NCI-H524 (cell line): ENCODE measurements at places on chromosomes 5 and 9.

- DNase-seq: no peak
These were observed 273.7 kb downstream of the CETN3 start for GRCh38 chr5:90135779-90136378.

- no peak for DNase-seq
These were observed 193.2 kb downstream of the ADAMTSL1 start for GRCh38 chr9:18666986-18667772.

- no peak for DNase-seq
These were observed 44.6 kb upstream of the BASP1 start for GRCh38 chr5:17172791-17173190.

DNA sequence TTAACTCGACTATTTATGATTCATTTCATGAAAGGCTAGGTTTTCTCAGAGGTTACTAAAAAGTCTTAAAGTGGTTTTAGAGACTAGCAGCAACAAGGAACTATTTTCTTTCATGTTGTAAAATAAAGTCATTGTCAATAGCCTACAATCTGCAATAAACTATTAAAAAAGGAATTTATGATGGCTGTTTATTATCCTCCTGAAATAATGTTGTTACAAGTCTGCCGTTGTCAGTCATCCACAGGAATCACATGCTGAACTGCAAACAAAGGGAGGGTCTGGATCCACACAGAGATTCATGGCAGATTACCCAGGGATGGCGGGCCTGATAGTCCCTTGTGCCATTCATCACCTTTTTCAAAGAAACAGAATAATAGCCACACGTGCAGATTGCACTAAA is 49.2 kb downstream of the TMEM174 start:
- DNase-seq: no peak

- DNase-seq: peak; percentile 46
These were observed 688 bp downstream of the CNTLN start for GRCh38 chr9:17135295-17136160.

DNA sequence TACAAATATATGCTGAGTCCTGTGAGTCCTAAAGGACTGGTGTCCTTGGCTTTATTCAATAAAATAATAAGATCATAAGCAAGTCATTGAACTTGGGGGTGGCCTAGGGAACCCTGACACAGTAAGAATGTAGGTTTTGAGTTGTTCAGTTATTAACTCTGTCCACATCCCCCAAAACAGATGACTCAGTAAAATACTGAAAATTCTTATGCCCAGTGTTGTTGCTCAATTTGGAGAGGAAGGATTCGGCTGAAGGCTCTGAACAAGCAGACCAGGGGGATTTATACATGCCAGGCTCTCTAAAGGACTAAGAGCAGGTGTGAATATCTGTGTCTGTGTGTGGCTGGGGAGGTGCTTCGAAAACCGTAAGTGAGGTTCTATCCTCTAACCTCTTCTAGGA is 173.7 kb downstream of the RMI1 start:
- DNase-seq: no peak

DNA sequence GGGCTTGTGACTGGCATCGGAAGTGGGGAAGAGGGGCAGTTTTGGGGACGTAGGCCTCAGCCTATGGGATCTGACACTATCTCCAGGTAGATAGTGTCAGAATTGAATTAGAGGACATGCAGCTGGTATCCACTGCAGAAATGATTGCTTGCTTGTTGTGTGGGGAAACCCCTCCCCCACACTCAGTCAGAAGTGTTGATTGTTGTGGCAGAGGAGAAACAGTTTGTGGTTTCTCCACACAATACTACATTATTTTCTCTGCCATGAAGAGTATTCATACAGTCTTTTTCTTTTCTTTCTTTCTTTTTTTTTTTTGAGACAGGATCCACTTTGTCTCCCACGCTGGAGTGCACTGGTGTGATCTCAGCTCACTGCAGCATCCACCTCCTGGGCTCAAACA is 113.9 kb downstream of the ARRDC3 start:
- no peak for DNase-seq

DNA sequence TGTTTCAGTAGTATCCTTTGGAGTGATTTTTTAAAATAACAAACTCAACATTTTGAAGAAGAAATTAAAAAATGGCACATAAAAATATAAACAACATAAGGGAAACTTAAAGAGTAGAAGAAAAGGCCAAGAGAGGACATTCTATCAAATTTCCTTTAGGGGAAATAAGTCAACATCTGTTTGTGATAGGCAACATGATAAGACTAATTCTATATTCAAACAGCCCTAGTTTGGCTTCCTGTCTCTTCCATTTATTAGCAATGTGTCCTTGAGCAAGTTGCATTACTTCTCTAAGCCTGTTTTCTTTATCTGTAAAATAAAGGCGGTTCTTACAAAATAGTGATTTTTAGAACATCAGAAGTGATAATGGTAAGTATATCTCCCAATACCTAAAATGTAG is 24.7 kb downstream of the TYRP1 start:
- no peak for DNase-seq

GRCh38 chr5:139050432-139050831 is 147.7 kb downstream of the SIL1 start:
- DNase-seq: no peak

GRCh38 chr5:38845526-38846378 is at the start of gene OSMR:
TSS of gene OSMR (plus strand) at chr5:38846012. CDS start at chr5:38869045, 23,033 bp downstream.
- peak; percentile 8 for DNase-seq
